ENCODE measurements at places on chromosomes 16 and 17.

DNA sequence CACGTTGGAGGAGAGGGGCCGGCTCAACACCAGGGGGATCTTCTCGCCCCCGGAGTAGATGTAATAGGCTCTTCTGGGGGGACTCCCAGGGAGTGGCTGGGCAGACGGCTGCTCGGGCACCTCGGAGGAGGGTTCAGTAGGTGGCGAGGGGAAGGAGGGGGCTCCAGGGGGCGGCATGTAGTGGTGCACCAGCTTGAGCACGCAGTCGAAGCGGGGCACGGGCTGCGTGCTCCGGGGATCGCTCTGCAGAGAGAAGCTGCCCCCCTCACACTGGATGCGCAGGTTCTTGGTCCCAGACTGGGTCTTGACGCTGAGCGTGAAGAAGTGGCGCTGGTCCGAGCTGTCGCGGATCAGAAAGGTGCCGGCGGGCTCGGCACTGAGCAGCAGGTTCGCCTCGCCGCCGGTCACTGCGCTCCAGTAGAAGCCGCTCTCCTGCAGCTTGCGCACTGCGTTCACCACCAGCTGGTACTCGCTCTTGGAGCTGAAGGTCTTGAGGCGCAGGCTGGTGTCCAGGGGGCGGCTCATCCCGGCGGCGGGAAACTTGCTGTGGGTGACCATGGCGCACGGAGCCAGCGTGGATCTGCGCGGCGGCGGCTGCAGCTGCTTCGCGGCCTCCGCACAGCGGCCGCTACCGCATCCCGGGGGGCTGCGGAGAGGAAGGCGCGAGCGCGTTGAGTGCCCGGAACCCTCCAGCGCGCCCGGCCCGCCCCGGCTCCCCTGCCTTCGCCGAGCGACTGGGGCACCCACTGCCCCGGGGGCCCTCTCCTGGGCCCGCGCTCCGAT, 1.1 kb downstream of the SOCS3 start:
- no peak for DNase-seq

- DNase-seq: no peak
Measured at GRCh38 chr16:67302970-67303369, 23.6 kb downstream of the KCTD19 start.

GRCh38 chr17:81270279-81270678, 24.8 kb downstream of the SLC38A10 start:
- no peak for DNase-seq

GRCh38 chr17:31877341-31877740, 18.3 kb upstream of the COPRS start:
- no peak for DNase-seq

- no peak for DNase-seq
Measured at GRCh38 chr16:1933097-1933661, 9.8 kb downstream of the MSRB1 start.

GRCh38 chr16:57072616-57073275, 19.6 kb upstream of the CPNE2 start:
- no peak for DNase-seq

DNA sequence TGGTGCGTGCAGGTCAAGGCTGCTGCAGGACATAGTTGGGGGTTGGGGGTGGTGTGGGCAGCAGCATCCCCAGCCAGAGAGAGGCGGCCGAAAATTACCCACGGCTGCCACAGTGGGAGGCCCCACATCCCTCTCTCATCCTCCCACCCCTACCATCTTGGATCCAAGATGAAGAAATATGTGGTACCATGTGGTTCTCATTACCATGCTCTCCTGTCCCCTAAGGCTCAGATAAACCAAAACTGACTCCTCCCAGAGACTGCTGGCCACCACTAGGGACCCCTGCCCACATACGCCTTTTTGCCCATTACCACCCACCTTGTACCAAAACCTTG, 120.4 kb downstream of the HIC1 start:
- DNase-seq: no peak

DNA sequence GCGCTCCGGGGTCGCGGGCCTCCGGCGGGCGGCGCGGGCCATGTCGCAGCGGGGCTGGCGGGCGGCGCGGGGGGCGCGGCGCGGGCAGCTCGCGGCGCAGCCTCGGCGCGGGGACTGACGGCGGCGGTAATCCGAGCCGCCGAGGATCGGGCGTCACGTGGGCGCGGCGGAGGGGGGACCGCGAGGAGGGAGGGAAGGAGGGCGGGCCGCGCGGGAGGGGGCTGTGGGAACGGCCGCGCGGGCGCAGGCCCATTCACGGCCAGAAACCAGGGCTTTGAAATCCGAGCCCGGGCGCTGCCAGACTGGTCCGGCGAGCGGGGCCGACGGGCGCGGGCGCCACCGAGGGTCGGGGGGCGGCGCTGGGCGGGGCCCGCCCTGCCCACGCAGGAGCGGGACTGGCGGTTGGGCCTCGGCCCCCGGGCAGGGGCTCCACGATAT, at the start of gene MTSS2:
Gene MTSS2 (minus strand): TSS at position 116 of the 438 bp plus-strand sequence. CDS start 262 bp downstream, outside the sequence.
- no peak for DNase-seq

- no peak for DNase-seq
Measured at GRCh38 chr17:70217571-70217970, 48.2 kb downstream of the KCNJ2 start.

DNA sequence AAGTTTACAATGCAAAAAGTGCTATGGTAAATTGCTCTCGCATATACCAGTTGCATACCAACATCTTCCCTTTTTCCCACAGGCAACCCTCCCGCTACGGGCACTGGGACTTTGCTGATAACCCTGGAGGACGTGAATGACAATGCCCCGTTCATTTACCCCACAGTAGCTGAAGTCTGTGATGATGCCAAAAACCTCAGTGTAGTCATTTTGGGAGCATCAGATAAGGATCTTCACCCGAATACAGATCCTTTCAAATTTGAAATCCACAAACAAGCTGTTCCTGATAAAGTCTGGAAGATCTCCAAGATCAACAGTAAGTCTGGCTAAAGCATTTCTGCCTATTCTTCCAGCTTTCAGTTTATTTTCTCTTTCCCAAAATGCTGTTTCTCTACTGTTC, 27.9 kb upstream of the HSBP1 start:
- DNase-seq: no peak

- DNase-seq: no peak
Measured at GRCh38 chr17:33593991-33594390, 300.9 kb upstream of the ASIC2 start.

DNA sequence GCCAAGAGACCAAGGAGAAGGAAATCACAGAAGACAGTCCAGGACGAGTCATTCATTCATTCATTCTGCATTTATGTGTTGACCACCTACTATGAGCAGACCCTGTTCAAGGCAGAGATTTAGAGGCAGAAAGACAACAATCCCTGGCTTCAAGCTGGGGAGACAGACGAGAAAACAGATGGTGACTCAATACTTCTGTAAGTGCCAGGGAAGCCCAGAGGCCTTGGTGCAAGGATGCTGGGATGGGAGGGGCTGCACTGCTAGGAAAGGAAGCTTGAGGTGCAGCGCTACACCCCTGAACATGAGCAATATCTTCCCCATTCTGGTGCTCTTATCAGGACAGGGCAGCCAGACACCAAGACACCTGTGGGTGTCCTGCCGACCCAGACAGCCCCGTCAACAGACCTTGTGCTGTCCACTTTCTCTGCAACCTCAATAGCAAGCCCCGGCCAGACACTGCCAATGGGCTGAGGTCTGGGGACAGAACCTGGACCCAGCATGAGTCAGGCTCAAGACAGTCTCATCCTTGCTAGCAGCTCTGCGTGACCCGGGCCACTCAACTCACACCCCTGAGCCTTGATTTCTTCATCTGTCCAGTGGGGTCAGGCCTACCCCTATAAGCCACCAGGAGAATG, 163.5 kb downstream of the COPRS start:
- DNase-seq: no peak

- no peak for DNase-seq
Measured at GRCh38 chr17:27357236-27357635, 63.3 kb downstream of the WSB1 start.

- DNase-seq: no peak
Measured at GRCh38 chr16:80719573-80719972, 84.8 kb downstream of the CDYL2 start.

DNA sequence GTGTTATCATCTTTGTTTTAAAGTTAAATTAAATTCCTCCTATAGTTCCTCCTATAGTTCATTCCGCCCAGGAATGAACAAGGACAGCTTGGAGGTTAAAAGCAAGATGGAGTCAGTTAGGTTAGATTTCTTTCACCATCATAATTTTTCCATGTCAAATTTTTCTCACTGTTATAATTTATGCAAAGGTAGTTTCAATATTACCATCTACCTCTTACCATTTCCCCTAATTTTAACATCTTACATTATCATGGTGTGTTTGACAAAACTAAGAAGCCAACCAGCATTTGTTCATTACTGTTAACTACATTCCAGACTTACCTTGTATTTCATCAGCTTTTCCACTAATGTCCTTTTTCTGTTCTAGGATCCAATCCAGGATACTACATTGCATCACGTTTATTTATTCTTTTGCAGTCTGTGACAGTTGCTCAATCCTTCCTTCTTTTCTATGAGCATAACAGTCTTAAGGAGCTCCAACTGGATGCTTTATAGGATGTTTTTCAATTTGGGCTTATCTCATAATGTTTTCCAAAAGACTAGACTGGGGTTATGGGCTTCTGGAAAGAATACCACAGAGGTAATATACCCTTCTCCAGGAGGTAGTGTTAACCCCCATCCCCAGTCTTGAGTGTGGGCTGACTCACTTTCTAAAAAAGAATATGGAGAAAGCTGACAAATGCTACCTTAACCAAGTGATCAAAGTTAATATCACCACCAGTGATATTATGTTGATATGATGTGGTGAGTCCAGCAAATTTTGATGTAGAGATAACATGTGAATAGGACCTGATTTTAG, 158.5 kb downstream of the PPM1E start:
- no peak for DNase-seq

DNA sequence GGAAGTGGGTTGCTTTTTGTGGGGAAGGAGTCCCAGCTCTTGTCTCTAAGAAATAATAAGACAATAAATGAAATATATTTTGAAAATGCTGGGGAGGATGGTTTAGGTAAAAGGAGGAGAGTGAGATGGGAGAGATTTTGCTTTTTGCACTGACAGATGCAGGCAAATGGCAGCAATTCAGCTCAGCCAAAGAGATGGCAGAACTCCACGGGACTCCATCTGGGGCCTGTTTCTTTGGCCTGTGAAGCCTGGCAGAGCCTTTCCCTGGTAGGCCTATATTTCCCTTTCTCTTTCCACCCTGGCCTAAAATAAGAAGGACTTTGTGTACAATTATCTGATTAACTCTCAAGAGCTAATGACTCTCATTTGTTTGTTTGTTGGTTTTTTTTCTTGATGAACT, 1525.1 kb downstream of the CDH11 start:
- DNase-seq: no peak

DNA sequence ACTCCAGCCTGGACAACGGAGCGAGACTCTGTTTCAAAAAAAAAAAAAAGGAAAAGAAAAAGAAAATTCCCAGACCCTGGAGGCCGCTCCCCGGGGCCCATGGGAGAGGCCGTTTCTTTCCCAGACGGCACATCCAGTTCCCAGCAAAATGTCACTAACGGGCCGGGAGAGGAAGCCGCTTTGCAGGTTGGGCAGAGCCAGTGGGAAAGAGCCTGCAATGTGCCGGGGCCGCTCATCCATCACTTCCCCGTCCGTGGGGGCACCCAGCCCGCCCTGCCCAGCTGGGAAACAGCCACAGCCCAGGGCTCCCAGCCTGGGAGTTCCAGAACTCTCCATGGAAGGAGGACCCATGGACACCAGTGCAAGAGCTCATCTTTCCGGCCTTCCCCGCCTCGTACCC, 41.8 kb upstream of the PABPN1L start:
- DNase-seq: no peak

GRCh38 chr16:86372193-86372592, 138.1 kb upstream of the FOXF1 start:
- no peak for DNase-seq

- DNase-seq: no peak
Measured at GRCh38 chr17:60249290-60249826, 99.6 kb downstream of the CA4 start.

DNA sequence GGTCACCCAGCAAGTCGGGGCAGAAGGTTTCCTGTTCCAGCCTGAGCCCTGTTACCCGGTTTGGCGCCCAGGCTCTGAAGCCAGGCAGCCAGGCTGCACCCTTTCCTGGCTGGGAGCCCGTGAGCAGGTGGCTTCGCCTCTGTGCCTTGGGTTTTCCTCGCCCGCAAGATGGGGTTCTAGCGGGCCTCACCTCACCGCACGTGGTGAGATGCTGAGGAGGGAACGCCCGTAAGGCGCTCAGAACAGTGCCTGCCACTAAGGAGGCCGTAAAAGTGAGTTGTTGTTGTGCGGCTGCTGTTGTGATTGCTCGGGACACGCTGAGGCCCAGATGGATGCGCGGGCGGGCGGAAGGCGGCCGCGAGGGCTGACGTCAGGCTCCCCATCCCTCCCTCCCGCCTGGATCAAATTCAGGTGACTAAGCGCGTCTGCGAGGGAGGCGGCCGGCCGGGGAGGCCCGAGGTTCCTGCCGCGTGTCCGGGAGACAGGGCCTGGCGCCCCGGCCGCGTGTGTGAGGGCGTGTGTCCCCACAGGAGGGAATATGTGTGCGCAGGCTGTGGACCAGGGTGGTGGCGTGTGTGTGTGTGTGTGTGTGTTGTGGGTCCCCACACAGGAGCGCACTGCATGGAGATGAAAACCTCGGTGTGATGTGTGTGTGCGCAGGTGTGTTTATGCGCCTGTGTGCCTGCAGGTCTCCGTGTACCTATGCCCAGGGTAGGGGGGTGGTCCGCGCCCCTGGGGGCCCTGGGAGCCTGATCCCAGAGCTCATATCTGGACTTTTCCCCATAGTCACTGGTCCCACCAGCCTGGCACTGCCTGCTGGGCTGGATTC, 4.3 kb downstream of the CAMKK1 start:
- DNase-seq: no peak

DNA sequence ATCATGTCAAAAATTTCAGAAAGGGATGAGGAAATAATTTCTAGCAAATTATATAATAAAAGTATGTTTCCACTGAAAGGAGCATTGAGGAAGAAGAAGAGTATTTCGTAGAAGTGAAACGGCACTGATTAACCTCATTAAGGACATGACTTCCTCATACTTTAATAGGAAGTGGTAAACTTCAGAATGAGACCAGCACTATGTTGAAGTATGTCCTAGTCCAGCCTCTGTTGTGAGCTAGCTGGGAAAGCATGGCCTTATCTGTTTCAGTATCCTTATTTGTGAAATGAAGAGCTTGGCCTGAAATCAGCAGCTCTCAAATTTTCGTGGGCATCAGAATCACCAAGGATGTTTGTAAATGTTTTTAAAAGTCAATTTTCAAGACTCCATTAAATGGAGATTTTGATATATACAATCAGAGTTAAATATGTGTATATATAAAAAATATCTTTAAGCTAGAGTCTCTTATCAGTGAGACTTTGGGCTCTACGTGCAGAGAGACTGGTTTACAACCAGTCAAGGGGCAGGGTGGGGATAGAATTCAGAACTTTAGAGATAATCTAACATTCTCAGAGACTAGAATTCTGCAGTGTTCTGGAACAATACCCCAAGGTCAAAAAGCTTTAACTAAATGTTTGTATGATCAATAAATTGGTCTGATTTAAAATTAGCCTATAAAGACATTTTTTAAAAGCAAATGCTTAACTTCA, 365.4 kb downstream of the CDH13 start:
- DNase-seq: no peak

DNA sequence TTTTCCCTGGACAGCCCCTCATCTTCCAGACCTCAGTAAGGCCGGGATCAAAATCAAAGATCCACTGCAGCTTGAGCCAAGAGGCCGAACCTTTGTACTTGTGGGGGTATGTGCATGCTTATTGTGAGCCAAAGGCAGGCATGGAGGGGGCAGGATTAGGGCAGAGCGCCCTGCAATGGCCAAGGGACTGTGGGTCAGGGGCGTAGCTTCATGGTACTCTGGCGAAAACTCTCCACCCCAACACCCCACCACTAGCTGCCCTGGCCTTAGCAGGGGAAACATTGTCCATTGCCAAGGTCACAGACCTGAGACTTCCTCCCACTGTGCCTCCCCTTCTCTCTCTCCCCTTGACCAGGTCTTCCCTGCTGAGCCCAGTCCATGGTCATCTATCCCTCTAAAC, 90.1 kb downstream of the TMEM132E start:
- no peak for DNase-seq
